ENCODE measurements at places on chromosomes 11 and 22. TPM values are rescaled to one million over a fixed set of nuclear protein-coding genes. Genes with fewer than 3 reads are reported as not detected.

DNA sequence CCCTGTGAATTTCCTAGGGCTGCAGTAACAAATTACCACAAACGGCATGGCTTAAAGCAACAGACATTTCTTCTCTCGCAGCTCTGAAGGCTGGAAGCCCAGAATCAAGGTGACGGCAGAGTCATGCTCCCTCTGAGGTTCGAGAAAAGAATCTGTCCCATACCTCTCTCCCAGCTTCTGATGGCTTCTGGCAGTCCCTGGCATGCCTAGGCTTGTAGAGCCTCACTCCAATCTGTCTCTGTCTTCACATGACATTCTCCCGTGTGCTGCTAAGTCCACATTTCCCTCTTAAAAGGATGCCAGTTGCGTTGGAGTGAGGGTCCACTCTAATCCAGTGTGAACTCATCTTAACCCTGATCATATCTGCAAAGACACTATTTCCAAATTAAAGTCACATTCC, 116.2 kb downstream of the NECTIN1 start:
- H3K4me1 ChIP-seq, result peaks cover 15% of the 10 kb centered on the region
- peaks cover 8% of the 10 kb centered on the region for H3K27me3 ChIP-seq
- no peak overlapping the region for H3K4me3 ChIP-seq

PARVG gene
- not detected for total RNA-seq

APOBEC3A gene
- not detected for total RNA-seq

- no peak overlapping the region for H3K27ac ChIP-seq
- no peaks in the 10 kb centered on the region for H3K36me3 ChIP-seq
- peaks cover 11% of the 10 kb centered on the region for H3K27me3 ChIP-seq
- peaks cover 7% of the 10 kb centered on the region for H3K4me1 ChIP-seq
- no peak overlapping the region for H3K4me3 ChIP-seq
- no peak for DNase-seq
Observed at GRCh38 chr22:44594951-44595350, 96.9 kb upstream of the RTL6 start.

DNA sequence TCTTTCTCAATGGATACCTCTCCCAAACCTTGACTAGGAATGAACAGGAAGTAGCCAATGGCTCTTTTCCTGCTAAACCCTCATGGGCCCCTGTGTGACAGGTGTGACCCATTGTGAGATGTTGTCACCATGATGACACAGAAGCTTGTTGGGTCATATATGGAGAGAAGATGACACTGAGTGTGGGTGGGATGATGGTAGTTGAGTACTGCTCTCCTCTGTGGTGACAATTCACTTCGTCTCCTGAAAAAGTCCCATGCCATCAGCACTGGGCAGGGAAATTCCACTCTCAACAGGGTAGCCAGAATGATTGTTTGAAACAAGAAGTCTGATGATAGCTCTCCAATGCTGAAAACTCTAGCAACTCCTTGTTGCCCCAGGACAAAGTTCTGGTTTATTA, 94.0 kb upstream of the SEZ6L start:
- H3K4me3 ChIP-seq, result no peak overlapping the region
- no peaks in the 10 kb centered on the region for H3K4me1 ChIP-seq
- no peaks in the 10 kb centered on the region for H3K36me3 ChIP-seq
- H3K27me3 ChIP-seq, result no peaks in the 10 kb centered on the region
- no peak overlapping the region for H3K27ac ChIP-seq
- DNase-seq, result no peak

OR5B21 gene
- total RNA-seq, result not detected

HMOX1 gene
- 23.7 TPM for total RNA-seq

UBQLNL gene
- total RNA-seq, result not detected

DRICH1 gene
- 0.57 TPM for total RNA-seq

GRCh38 chr11:2860636-2861035, 24.9 kb downstream of the CDKN1C start:
- H3K4me3 ChIP-seq, result no peak overlapping the region
- DNase-seq, result peak; percentile 46
- H3K27me3 ChIP-seq, result no peaks in the 10 kb centered on the region
- H3K36me3 ChIP-seq, result no peaks in the 10 kb centered on the region
- peaks cover 9% of the 10 kb centered on the region for H3K4me1 ChIP-seq

- no peak for DNase-seq
- H3K27ac ChIP-seq, result peak overlapping the region; percentile 73
- H3K4me3 ChIP-seq, result peak overlapping the region; percentile 97
- H3K4me1 ChIP-seq, result peaks cover 36% of the 10 kb centered on the region
Observed at GRCh38 chr22:49962751-49963646, 2.4 kb downstream of the PIM3 start.

GRCh38 chr22:33034753-33035152, 23.4 kb downstream of the SYN3 start:
- H3K27ac ChIP-seq, result no peak overlapping the region
- H3K4me3 ChIP-seq, result no peak overlapping the region
- DNase-seq, result no peak
- H3K36me3 ChIP-seq, result no peaks in the 10 kb centered on the region
- peaks cover 92% of the 10 kb centered on the region for H3K27me3 ChIP-seq

DNA sequence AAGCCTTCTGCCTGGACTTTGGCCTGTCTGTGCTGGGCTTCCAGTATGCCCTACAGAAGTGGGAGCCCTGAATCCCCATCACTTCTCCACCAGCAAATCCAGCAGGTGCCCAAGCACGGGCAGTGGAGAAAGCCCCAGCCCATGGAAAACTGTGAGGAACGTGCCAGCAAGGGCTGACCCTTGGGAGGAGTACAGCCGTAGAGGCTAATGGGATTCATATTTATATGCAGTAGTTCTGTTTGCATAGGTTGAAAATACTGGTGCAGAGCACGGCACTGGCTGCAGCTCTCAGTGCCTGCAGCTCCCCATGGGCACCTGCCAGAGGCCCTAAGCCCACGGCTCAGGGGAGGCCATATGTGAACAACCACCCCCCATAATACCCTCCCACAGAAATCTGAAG, 10.1 kb downstream of the NAGA start:
- DNase-seq, result no peak
- H3K4me3 ChIP-seq, result no peak overlapping the region
- H3K36me3 ChIP-seq, result peaks cover 5% of the 10 kb centered on the region
- no peaks in the 10 kb centered on the region for H3K4me1 ChIP-seq

- no peaks in the 10 kb centered on the region for H3K27me3 ChIP-seq
- DNase-seq, result peak; percentile 45
- H3K4me3 ChIP-seq, result no peak overlapping the region
- H3K36me3 ChIP-seq, result no peaks in the 10 kb centered on the region
Observed at GRCh38 chr11:89381094-89381493, 110.1 kb downstream of the NOX4 start.

LRP4 gene
- 9.6 TPM for total RNA-seq

HORMAD2 gene
- total RNA-seq, result not detected

GRCh38 chr11:122696662-122697061, 41.1 kb downstream of the UBASH3B start:
- peak overlapping the region; percentile 55 for H3K27ac ChIP-seq
- peaks cover 24% of the 10 kb centered on the region for H3K4me1 ChIP-seq
- DNase-seq, result no peak
- H3K27me3 ChIP-seq, result no peaks in the 10 kb centered on the region
- no peak overlapping the region for H3K4me3 ChIP-seq
- H3K36me3 ChIP-seq, result peaks cover 16% of the 10 kb centered on the region

Data from PC-9 (cell line).